ENCODE measurements at places on chromosomes 2 and 18. TPM values are rescaled to one million over a fixed set of nuclear protein-coding genes. Genes with fewer than 3 reads are reported as not detected.

Gene SCYGR4
- total RNA-seq: not detected

Gene COL4A3
- total RNA-seq: 18.3 TPM

Gene BOK
- total RNA-seq: 0.10 TPM

Gene KLHL29
- 1.3 TPM for total RNA-seq

Gene ERBB4
- not detected for total RNA-seq

GRCh38 chr2:205405752-205406151, 276.5 kb upstream of the NRP2 start:
- no peaks in the 10 kb centered on the region for H3K4me1 ChIP-seq
- no peak overlapping the region for H3K27ac ChIP-seq
- no peaks in the 10 kb centered on the region for H3K36me3 ChIP-seq
- peaks cover 2% of the 10 kb centered on the region for H3K27me3 ChIP-seq

GRCh38 chr2:204722691-204723090, 177.4 kb downstream of the PARD3B start:
- no peaks in the 10 kb centered on the region for H3K27me3 ChIP-seq
- H3K36me3 ChIP-seq: no peaks in the 10 kb centered on the region
- H3K4me3 ChIP-seq: no peak overlapping the region

DNA sequence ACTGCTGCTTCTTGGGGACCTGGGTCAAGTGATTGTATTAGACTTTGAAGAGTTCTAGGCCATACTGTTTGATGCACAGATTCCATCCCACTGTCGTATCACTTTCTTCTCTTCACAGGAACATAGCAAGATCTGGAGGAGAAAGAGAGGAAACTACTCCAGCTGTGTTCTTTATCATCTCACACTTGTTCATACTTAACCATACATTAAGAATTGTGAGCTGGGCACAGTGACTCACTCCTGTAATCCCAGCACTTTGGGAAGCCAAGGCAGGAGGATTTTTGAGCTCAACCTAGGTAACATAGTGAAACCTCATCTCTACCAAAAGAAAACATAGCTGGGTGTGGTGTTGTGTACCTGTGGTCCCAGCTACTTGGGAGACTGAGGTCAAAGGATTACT, 111.7 kb downstream of the PARD3B start:
- no peaks in the 10 kb centered on the region for H3K4me1 ChIP-seq
- H3K27me3 ChIP-seq: no peaks in the 10 kb centered on the region
- no peaks in the 10 kb centered on the region for H3K36me3 ChIP-seq
- no peak for DNase-seq

DNA sequence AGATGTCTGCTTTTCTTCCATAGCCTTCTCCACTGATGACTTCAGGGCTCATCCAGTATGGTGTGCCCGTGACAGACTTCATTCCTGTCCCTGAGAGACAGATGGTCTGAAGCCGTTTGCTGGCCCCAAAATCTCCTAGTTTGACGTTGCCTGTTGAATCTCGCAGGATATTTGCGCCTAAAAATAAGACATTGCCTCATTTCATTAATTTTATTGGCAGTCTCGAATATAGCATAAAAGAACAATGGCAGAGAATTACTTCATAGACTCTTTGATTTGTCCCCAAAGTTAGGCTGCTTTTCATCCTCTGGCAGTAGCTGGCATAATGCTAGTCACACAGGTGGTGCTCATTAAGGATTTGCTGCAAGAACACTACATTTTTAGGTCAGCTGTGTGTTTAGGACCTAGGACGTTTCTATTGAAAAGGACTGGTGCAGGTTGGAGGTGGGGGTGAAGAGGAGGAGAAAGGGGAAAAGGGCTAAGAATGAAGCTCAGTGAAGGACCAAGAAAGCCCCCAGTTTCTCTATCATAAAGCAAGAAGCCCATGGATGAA, 14.7 kb upstream of the ERCC3 start:
- H3K4me3 ChIP-seq: no peak overlapping the region
- no peaks in the 10 kb centered on the region for H3K27me3 ChIP-seq
- DNase-seq: no peak
- peaks cover 19% of the 10 kb centered on the region for H3K4me1 ChIP-seq
- peaks cover 70% of the 10 kb centered on the region for H3K36me3 ChIP-seq

- peaks cover 3% of the 10 kb centered on the region for H3K4me1 ChIP-seq
- no peak overlapping the region for H3K4me3 ChIP-seq
- DNase-seq: no peak
- H3K36me3 ChIP-seq: peaks cover 43% of the 10 kb centered on the region
- no peak overlapping the region for H3K27ac ChIP-seq
Measured at GRCh38 chr2:215361876-215362561, 50.2 kb downstream of the ATIC start.

GRCh38 chr2:19886261-19886660, 15.5 kb downstream of the TTC32 start:
- no peaks in the 10 kb centered on the region for H3K27me3 ChIP-seq
- no peak overlapping the region for H3K4me3 ChIP-seq
- peaks cover 20% of the 10 kb centered on the region for H3K4me1 ChIP-seq
- DNase-seq: no peak
- no peak overlapping the region for H3K27ac ChIP-seq

- no peaks in the 10 kb centered on the region for H3K36me3 ChIP-seq
- no peak for DNase-seq
- no peak overlapping the region for H3K27ac ChIP-seq
- H3K4me1 ChIP-seq: no peaks in the 10 kb centered on the region
Measured at GRCh38 chr2:133326652-133327397, 241.4 kb downstream of the NCKAP5 start.

DNA sequence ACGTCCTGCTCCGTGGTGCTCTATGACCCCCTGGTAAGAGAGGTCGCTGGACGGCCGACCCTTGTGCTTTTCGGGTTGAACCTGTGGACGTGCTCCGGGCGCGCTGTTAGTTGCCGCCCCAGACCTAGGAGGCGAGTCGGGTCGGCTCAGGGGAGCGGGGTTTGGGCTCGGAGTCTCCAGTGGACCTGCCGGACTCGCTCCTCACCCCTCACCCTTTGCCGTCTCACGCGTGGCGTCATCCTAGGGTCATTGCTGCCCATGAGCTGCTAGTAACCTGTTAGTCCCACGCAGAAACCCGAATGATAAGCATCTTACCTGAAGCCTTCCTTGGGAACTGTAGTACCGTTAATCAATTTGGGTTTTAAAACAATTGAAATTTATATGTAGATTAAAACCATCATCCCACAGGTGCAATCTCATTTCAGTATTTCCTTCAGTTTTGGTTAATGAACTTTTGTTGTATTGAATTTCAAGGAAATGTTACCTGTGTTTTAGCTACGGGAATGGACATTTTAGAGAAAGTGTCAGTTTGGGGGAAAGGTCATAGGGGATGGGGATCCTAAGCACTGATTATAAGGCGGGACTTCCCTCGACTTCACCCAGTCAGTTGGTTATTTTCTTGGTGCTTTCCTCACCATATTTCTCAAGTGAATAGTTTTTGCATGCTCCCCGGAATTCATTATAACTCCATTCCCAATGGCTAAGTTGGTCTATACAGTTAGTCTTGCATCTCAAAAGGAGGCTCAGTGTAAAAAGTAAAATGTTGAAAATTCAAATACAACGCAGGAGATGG, 536 bp downstream of the ELP2 start:
- H3K4me1 ChIP-seq: peaks cover 60% of the 10 kb centered on the region
- no peaks in the 10 kb centered on the region for H3K27me3 ChIP-seq
- peak overlapping the region; percentile 94 for H3K4me3 ChIP-seq

DNA sequence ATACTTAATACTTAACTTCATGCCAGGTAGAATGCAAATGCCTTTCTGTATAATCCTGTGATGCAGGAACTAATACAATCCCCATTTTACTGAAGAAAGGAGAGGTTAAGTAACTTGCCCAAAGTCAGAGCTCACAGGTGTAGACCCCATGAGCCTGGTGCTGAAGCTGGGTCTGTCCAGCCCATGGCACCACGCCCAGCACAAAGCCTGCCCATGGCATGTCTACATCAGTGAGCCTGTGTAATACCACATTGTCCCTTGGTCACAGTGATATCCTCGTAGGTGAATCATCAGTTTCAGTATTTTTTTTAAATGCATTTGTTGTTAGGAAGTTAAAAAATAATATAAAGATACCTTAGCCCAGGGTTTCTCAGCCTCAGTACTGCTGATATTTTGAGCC, 69.9 kb upstream of the MCFD2 start:
- peaks cover 55% of the 10 kb centered on the region for H3K36me3 ChIP-seq
- H3K4me1 ChIP-seq: peaks cover 84% of the 10 kb centered on the region
- peak overlapping the region; percentile 98 for H3K27ac ChIP-seq

- H3K36me3 ChIP-seq: no peaks in the 10 kb centered on the region
- H3K27me3 ChIP-seq: peaks cover 3% of the 10 kb centered on the region
- no peak overlapping the region for H3K4me3 ChIP-seq
- no peaks in the 10 kb centered on the region for H3K4me1 ChIP-seq
- no peak overlapping the region for H3K27ac ChIP-seq
- DNase-seq: no peak
Measured at GRCh38 chr18:54089749-54090459, 134.6 kb downstream of the MBD2 start.

- no peak overlapping the region for H3K27ac ChIP-seq
- H3K36me3 ChIP-seq: no peaks in the 10 kb centered on the region
- no peaks in the 10 kb centered on the region for H3K27me3 ChIP-seq
- H3K4me3 ChIP-seq: no peak overlapping the region
Measured at GRCh38 chr18:46291149-46291548, 187.0 kb downstream of the HAUS1 start.

GRCh38 chr2:174654419-174654941, 56.9 kb upstream of the WIPF1 start:
- no peak for DNase-seq
- peaks cover 9% of the 10 kb centered on the region for H3K4me1 ChIP-seq
- H3K36me3 ChIP-seq: no peaks in the 10 kb centered on the region
- H3K27me3 ChIP-seq: no peaks in the 10 kb centered on the region

- H3K4me3 ChIP-seq: no peak overlapping the region
Measured at GRCh38 chr2:45925026-45925425, 273.6 kb downstream of the PRKCE start.

GRCh38 chr2:7436096-7436906, 519.1 kb downstream of the RNF144A start:
- no peak overlapping the region for H3K27ac ChIP-seq
- no peaks in the 10 kb centered on the region for H3K4me1 ChIP-seq
- DNase-seq: no peak
- H3K27me3 ChIP-seq: peaks cover 35% of the 10 kb centered on the region
- H3K4me3 ChIP-seq: no peak overlapping the region

- peaks cover 17% of the 10 kb centered on the region for H3K27me3 ChIP-seq
- H3K27ac ChIP-seq: no peak overlapping the region
- H3K4me1 ChIP-seq: no peaks in the 10 kb centered on the region
- no peak overlapping the region for H3K4me3 ChIP-seq
Measured at GRCh38 chr18:79770501-79770815, 27.3 kb upstream of the KCNG2 start.

- peaks cover 37% of the 10 kb centered on the region for H3K27me3 ChIP-seq
- H3K4me1 ChIP-seq: peaks cover 3% of the 10 kb centered on the region
- no peak overlapping the region for H3K4me3 ChIP-seq
- no peak for DNase-seq
Measured at GRCh38 chr2:38168710-38169480, 92.9 kb upstream of the CYP1B1 start.

DNA sequence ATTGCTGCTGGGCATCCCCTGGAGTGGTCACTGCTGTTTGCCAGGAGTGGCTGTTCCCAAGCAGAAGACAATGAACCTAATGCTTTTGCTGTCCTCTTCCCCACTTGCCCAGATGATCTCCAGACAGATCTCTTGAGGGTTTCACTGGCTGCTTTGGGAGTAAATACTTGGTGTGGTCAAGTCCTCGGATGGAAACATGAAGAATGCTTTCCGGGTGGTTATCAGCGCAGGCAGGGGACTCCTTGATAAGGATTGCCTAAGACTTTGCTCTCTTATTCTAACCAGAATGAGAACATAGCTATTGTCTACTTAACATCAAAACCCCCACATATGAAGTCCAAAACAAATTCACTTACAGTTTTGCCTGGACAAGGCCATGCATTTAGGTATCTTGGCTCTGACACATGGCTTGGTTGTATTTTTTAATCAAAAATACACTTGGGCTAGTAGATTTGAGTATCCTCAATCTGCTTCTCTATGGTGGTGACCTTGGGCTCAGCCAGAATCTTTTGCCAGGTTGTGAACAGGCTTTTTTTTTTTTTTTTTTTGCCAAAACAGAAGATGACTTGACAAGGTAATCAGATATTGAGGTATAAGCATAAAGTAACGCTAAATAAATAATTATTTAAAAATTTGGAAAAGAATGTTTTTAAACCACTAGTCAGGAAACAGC, 34.8 kb upstream of the MYO3B start:
- no peak overlapping the region for H3K4me3 ChIP-seq
- H3K36me3 ChIP-seq: no peaks in the 10 kb centered on the region
- no peaks in the 10 kb centered on the region for H3K27me3 ChIP-seq
- H3K27ac ChIP-seq: no peak overlapping the region
- H3K4me1 ChIP-seq: peaks cover 10% of the 10 kb centered on the region
- no peak for DNase-seq

DNA sequence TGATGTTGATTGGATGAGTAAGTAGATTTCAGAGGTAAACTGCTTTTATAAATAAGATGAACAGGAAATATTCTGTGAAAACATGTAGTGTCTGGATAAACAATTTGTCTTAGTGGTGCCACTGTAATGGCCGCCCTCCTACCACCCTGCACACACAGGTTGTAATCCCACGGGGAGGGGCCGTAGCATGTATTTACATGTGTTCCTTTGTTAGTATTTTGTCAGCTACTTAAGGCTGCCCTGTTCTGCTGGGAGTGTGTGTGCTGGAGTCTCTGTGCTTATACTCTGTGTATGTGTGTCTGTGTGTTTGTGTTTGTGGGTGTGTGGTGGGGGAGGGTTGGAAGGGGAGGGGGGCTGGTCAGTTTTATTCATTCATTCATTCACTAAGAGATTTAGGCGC, 5.1 kb downstream of the TSHZ1 start:
- H3K27ac ChIP-seq: no peak overlapping the region
- peaks cover 31% of the 10 kb centered on the region for H3K4me1 ChIP-seq
- H3K36me3 ChIP-seq: peaks cover 6% of the 10 kb centered on the region
- DNase-seq: no peak
- peak overlapping the region; percentile 41 for H3K4me3 ChIP-seq
